ENCODE measurements at places on chromosomes 3 and 15. TPM values are rescaled to one million over a fixed set of nuclear protein-coding genes. Genes with fewer than 3 reads are reported as not detected.

The FBXW12 gene
- total RNA-seq, result 0.55 TPM

The SLC24A5 gene
- not detected for total RNA-seq

The CLDN1 gene
- 12.7 TPM for total RNA-seq

GRCh38 chr15:51104512-51104911 lies 9.8 kb upstream of the TNFAIP8L3 start:
- DNase-seq, result no peak

GRCh38 chr3:89859757-89860156 lies 752.3 kb downstream of the EPHA3 start:
- DNase-seq, result no peak

DNA sequence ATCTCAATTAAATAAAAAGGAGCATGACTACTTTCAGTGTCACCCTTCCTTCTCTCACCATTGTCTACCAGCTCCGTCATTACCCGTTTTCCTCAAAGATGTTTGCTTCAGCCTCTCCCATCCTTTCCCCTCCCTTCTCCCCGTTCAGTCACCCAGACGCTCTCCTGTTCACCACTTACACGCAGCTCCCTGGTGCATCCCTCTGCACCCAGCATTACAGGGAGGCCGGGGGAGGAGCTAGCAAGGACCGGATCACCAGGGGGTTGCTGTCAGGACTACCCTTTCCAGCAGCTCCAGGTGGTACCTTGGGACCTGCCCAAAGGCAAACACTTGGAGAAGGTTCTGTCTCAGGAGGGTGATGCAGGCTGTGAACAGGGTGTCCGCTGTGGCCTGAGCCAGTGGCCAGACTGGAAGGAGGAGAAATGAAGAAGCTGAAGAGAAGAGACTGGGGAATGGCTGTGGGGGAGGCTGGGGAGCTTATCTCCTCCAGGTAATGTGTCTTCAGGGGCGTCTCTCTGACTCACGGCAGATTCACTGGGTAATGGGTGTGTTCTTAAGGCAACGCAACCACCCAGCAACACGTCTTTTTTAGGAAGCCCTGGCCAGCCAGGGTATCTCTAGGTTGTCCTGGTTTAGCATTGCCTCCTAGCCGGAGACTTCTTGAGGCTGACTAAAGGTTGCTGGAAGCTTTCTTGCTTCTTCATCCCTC lies 21.8 kb upstream of the BDH1 start:
- DNase-seq, result no peak

DNA sequence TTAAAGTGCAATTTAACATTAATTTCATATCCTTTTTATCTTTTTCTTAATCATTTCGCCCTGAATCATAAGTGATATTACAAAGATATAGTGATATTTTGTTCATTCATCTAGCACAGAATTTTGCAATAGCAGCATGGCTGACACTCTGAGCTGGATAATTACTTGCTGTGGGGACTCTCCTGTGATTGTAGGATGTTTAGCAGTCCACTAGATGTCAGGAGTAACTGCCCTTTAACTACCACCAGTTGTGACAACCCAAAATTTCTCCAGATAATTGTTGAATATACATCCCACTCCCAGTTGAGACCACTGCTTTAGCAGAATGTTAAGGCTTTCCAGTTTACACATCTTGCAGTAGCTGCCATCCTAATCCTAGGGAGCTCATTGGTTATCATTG lies 196.8 kb upstream of the MBNL1 start:
- no peak for DNase-seq

- DNase-seq, result no peak
Observed at GRCh38 chr3:158084651-158085050, 21.6 kb downstream of the SHOX2 start.

- DNase-seq, result no peak
Observed at GRCh38 chr3:48013288-48013980, 2.8 kb downstream of the MAP4 start.

DNA sequence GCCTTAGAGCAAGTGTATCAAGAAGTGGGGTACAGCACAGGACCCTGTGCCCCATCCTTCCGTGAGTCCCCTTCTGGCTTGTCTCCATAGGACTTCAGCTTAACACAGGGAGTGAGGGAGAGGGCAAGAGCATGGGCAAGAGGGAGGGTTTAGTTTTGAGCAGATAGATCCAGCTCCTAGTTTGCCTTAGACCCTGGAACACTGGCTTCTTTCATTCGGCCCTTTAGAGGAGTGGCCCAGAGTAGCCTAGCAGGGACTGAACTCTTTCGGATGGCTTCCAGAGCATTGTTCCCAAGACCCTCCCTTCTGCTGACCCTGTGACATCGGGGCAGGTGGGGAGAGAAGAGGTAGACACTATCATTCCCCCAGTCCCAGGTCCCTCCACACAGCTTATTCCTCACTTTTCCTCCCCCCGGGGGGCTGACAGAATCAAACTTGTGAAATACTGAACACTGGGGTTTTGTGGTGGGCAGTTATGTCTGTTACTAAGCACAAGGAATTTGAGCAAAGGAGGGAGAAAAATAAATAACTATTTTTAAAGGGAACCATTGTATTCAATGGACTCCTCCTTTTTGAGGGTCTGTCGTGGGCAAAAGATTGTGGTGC lies 289.6 kb upstream of the C2CD4B start:
- DNase-seq, result no peak

DNA sequence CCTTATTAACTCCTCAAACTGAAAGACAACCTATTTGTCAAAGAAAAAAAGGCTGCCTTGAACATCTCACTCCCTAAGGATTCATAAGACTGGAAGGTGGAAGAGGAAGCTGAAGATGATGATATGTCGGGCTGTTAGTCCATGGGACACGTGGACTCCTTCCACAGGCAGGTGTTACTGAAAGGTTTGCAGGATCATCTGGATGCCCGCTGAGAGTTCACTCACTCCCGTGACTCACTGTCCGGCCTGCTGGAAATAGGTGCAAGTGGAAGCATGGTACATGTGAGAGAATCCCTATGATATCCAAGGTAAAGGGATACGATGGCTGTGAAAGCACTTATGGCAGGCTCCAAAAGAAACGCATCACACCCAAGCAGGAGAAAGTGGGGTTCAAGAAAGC lies 33.3 kb upstream of the FBN1 start:
- no peak for DNase-seq

DNA sequence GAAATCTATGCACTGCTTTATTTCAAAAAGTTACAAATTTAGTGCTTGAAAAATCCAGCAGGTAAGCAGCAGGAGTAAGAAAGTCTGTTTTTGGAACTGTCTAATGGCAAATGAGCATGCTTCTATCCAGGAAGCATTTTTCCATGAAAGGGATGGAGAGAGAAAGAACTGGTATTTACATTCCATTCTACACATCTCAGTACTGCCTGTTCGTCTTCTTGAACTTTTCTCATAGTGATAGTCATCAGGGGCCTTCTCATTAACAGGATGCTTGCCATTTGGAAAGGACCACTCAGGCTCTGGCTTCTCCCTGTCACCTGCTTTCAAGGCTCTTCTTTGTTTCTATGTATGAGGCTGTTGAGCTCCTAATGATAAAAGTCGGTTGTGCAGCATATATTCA lies 267.3 kb upstream of the IL12A start:
- DNase-seq, result no peak

GRCh38 chr3:12782172-12782815 lies 14.2 kb upstream of the CAND2 start:
- DNase-seq, result peak; percentile 91

DNA sequence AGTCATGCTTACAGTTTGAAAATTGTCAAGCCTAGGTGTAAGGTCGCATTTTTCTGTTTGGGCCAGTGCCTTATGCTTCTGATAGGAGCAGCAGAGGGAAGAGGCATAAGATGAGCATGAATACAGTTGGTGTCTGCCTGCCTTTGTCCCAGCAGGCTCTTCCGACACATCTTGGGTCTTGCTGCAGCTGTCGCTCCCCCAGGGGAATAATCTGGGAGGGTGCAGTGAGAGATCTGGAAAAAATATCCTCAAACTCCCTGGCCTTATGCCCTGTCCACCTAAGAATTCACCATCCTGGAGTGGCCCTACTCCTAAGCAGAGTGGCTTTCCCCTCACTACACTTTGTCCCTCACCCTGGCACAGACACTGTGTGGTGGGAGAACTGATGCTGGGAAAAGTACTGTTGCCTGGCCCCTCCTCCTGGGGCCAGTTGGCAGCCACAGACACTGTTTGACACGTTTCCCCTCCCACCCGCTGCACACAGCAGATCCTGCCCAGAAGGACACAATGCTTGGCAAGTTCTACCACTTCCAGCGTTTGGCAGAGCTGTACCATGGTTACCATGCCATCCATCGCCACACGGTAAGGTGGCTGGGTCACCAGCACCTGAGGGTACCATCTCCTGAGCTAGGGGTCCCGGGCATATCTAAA lies 21.1 kb upstream of the RHO start:
- no peak for DNase-seq

DNA sequence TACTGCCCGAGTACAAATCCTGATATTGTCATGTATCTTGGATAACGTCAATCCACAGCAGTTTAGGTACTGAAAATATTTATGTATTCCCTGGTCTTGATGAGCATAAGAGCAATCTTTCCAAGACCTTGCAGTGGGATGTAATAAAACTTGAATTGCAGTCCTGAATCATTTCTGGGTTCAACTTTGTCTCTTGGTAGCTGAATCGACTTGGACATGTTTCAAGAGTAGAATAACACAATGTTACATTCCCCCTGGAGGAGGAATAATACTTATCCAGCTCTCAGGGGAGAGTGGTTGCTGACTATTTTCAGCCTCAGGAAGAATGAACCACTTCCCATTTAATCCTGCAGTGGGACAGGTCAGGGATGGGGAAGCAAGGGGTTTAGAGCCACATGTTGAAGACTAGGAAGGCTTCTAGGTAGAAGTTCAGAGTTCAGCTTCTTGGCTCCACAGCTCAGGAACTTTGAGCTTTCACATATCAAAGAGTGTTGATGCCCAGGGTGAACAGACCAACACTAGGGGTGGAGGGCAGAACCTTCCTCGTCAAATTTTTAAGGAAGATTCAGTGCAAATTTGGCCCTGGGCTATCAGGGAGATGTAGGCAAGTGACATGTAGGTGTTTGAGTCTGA lies 43.4 kb upstream of the GPD1L start:
- no peak for DNase-seq

GRCh38 chr3:47161983-47162696 lies 1.8 kb downstream of the SETD2 start:
- DNase-seq, result no peak

All from endodermal cell (in vitro differentiated cells).